ENCODE measurements at places on chromosomes 13 and 19.
A peak's percentile ranks its signal among the peaks of the same experiment; 100 is the strongest.

GRCh38 chr13:93859716-93860115, 619.8 kb downstream of the DCT start:
- no peak for DNase-seq

GRCh38 chr19:41205995-41206394, 13.0 kb downstream of the CYP2S1 start:
- DNase-seq = no peak

- DNase-seq = peak; percentile 96
Observed at GRCh38 chr19:13152974-13153568, 2.9 kb downstream of the IER2 start.

DNA sequence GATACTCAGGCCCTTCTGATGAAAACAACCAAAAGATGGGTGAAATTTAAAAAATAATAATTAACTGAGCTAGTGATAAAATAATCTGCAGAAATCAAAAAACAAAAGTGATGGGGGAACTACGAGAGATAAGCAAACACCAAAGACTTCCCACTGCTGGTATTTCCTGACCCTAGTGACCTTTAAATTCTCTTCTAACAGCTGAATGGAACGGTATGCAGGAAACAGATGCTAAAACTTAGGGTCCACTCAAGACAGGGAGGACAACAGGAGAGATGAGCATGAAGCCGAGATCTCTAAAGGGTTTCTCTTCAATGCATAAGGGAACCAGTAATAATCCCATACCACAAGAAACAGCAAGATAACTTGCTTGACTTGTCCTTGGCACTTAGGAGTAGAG, 50.8 kb downstream of the USP12 start:
- no peak for DNase-seq

- no peak for DNase-seq
Observed at GRCh38 chr13:91797567-91797966, 399.1 kb downstream of the GPC5 start.

DNA sequence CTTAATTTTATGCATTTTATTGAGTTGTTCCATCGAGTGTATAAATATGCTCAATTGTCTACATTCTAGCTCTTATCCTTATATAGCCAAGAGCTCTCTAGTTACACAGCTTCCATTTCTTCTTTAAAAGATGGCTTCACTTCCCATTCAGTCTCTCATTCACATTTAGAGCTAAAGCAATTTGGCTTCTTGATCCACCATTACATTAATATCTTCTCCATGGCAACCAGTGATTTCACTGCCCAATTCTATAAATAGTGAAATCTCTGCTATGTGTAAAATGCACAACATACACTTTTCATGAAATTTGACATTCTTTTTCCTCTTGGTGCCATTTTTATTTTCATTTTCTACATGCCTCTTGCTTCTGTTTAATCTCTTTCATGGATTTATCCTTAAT, 696.9 kb upstream of the ATXN8OS start:
- no peak for DNase-seq

- no peak for DNase-seq
Observed at GRCh38 chr19:58227964-58228584, 640 bp upstream of the ZNF544 start.

DNA sequence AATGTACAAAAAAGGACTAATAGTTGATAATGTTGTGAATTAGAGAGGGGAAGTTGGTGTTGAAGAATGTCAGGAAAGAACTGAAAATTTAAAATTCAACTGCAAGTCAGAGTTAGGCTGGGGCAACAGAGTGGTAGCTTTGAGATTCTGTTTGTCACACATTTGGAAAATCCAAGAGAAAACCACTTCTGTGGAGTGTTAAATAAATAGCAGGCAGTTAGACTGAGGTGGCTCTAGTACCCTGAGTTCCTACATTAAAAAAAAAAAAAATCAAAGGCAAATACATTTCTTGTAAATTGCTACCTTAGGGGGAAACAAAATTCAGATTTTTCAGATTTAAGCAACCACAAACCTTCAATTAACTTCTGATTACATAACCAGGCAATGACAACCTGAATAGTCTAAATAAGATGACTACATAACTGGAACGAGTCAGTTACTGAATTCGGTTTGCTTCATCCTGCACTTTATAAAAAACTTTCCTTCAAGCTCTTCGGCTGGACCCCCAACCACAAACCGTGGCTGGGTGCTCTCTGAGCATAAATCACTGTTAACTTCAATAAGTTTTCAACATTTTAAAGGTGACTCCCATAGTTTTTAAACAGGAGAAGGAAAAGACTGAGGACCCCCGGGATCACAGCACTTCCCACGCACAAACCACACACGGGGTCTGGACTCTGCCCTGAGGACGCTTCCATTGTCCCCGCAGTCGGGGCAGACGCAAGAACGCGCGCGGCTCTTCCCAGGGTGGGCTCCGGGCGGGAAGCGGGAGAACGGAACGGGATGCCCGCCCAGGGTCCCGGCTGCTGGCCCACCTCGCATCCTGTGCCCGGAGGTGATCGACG, 725 bp downstream of the ZNF682 start:
- no peak for DNase-seq

DNA sequence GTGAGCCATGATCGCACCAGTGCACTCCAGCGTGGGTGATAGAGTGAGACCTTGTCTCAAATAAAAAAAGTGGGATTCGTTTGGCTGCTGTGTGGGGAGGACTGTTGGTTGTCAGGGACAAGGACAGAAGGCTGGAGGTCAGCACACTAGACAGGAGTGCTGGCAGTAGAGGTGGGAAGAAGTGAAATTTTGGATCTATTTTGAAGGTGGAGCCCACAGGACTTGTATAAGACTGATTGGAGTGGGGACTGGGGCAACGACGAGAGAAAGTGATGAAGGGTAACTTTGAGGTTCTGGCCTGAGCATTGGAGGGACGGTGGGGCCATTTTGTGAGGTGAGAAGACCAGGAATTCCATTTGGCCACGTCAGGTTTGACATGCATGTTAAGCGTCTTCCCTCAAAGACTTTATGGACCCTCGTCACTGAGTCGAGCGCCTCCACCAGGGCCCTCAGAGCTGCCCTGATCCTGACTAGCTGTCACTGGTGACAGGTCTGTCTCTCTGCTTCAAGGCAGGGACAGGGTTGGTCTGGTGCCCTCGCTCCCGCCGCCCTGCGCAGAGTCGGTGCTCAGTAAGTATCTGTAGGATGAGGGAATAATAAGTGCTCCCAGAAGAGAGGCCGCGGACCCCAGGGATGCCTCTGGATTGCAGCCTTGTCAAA, 673 bp downstream of the CTU1 start:
- no peak for DNase-seq

- peak; percentile 80 for DNase-seq
Observed at GRCh38 chr13:52786766-52787165, 47.1 kb upstream of the CNMD start.

Data from midbrain (tissue), 1 donor.